ENCODE measurements at places on chromosomes 3 and 15.

GRCh38 chr15:40992241-40992741, 39.0 kb downstream of the CHAC1 start:
- H3K27ac ChIP-seq = no peak overlapping the region
- no peak overlapping the region for H3K4me3 ChIP-seq
- H3K36me3 ChIP-seq = peaks cover 39% of the 10 kb centered on the region
- no peaks in the 10 kb centered on the region for H3K27me3 ChIP-seq
- no peak for DNase-seq

DNA sequence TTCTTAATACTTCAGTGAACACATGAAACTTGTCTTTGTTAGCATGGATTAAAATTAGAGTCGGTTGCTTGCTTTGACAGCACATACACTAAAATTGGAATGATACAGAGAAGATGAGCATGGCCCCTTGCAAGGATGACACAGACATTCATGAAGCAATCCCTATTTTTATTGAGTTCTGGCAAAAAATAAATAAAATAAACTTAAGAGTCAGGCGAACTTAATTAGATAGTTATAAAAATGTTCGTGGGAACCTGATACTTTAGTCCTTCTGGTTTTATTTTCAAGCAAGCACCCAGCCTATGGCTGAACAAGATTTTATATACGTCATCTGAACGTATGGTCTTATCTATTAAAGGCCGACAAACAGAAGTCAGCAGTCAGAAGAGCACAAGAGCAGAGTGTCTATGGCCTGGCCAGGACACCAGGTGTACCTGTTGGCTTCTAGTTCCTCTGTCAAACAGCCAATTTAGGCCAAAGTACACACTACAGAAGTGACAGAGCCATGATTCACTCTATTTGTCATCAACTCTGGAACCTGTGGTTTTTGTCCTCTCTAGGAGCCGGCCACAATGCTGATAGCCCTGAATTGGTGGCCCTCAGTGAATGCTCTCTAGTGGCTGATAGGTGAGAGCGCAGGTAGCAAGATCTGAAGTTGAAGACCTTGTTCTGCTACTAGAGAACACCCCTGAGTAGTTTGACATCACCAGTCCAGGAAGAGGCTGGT, 64.3 kb downstream of the LEO1 start:
- no peak overlapping the region for H3K4me3 ChIP-seq
- peaks cover 31% of the 10 kb centered on the region for H3K36me3 ChIP-seq
- no peaks in the 10 kb centered on the region for H3K27me3 ChIP-seq
- H3K27ac ChIP-seq = peak overlapping the region; percentile 82
- DNase-seq = no peak

DNA sequence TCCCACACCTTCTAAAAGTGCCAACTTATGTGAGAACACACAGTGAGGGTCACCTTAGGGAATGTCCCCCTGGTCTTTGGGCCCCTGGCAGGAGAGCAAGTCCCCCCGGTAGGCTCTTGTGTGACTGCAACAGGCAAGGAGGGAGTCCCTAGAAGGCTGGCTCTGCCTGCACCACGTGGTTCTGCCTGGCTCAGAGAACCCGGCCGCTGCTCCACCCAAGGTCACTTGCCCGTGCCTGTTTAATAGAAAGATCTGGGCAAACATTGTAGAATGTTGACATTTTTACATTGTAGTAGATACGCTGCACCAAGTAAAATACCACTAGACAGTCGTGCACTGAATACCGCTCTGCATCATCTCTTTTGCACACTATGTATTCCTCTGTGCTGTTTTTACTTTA, 21.9 kb downstream of the GABRA5 start:
- no peak overlapping the region for H3K27ac ChIP-seq
- peaks cover 27% of the 10 kb centered on the region for H3K27me3 ChIP-seq
- DNase-seq = no peak
- no peak overlapping the region for H3K4me3 ChIP-seq
- H3K4me1 ChIP-seq = no peaks in the 10 kb centered on the region
- H3K36me3 ChIP-seq = peaks cover 3% of the 10 kb centered on the region

DNA sequence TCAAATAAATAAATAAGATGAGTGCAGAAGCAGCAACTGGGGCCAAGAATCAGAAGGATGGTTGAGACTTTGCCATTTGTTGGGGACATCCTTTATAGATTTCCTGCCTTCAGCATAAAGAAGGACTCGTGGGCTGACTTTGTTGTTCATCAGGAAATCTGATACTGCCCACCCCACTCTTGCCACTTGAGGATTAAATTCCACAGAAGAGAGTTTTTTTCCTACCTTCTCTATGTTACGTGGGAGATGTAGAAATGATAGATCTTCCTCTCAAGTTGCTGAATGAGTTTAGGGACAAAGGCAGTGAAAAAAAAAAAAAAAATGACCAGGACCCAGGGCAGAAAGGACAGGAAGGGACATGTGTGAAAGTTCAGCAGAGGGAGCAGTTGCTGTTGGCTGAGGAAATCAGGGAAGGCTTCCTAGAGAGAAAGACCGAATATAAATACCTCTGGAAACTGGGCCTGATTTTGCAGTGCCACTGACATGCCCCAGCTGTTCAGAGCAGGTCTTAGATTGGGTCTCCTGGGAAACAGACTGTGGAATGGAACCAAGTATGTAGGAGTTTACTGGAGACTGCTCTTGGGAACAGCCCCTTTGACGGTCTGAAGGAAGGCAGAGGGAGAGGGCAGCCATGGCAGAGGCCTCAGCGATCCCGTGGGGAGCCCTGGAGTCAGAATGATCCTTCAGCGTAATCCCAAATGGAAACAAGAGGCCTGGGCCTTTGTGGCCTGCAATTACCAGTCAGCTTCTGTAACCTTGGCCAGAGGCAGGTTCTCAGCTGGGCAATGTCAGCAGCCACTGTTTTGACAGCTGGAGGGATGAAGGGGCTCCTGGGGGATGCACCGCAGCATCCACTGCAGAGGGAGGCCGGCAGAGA, 50.9 kb downstream of the C3orf20 start:
- peaks cover 5% of the 10 kb centered on the region for H3K4me1 ChIP-seq
- peaks cover 3% of the 10 kb centered on the region for H3K27me3 ChIP-seq
- no peak for DNase-seq
- H3K27ac ChIP-seq = no peak overlapping the region
- no peaks in the 10 kb centered on the region for H3K36me3 ChIP-seq

- peak; percentile 42 for DNase-seq
- H3K36me3 ChIP-seq = no peaks in the 10 kb centered on the region
- no peak overlapping the region for H3K27ac ChIP-seq
- H3K4me1 ChIP-seq = no peaks in the 10 kb centered on the region
- H3K4me3 ChIP-seq = no peak overlapping the region
These were observed 2.5 kb upstream of the TBC1D21 start for GRCh38 chr15:73870700-73871408.

- peak overlapping the region; percentile 12 for H3K4me3 ChIP-seq
- no peaks in the 10 kb centered on the region for H3K27me3 ChIP-seq
- peaks cover 56% of the 10 kb centered on the region for H3K4me1 ChIP-seq
- peak overlapping the region; percentile 88 for H3K27ac ChIP-seq
- no peak for DNase-seq
- peaks cover 18% of the 10 kb centered on the region for H3K36me3 ChIP-seq
These were observed 87.8 kb downstream of the KLHL25 start for GRCh38 chr15:85706779-85707518.

GRCh38 chr3:195803289-195803908, 8.3 kb downstream of the MUC4 start:
- no peak for DNase-seq
- H3K4me1 ChIP-seq = peaks cover 14% of the 10 kb centered on the region
- H3K4me3 ChIP-seq = no peak overlapping the region
- no peaks in the 10 kb centered on the region for H3K36me3 ChIP-seq
- H3K27me3 ChIP-seq = peaks cover 34% of the 10 kb centered on the region

GRCh38 chr3:4986782-4987537, 7.7 kb downstream of the BHLHE40 start:
- DNase-seq = peak; percentile 90
- peak overlapping the region; percentile 69 for H3K4me3 ChIP-seq
- peaks cover 9% of the 10 kb centered on the region for H3K36me3 ChIP-seq
- H3K4me1 ChIP-seq = peaks cover 32% of the 10 kb centered on the region
- H3K27me3 ChIP-seq = peaks cover 19% of the 10 kb centered on the region

DNA sequence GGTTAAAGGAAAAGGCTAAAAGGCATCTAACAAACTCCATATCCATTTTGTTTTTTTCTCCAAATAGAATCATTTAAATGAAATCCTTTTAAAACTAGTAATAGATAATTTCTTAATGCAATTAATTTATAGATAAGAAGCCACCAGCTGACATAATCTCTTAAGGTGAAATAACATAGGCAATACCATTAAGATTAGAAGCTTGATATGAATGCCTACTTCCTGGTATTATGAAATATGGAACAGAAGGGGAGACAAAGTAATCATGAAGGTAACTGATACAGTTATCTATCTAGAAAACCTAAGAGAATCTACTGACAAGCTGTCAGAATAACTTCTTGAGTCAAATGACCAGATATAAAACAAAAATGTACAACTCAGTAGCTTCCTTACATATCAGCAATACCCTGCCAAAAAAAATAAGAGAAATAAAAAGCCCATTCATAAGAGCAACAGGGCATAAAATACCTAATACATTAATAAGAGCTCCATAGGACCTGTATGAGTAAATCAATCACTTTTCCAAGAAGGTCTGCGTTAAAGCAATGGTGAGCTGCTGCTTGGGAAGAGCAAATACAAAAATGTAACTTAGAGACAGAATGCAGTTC, 10.7 kb downstream of the EHD4 start:
- H3K4me3 ChIP-seq = no peak overlapping the region
- peaks cover 21% of the 10 kb centered on the region for H3K4me1 ChIP-seq
- H3K27me3 ChIP-seq = no peaks in the 10 kb centered on the region
- no peak for DNase-seq
- H3K27ac ChIP-seq = peak overlapping the region; percentile 86
- H3K36me3 ChIP-seq = peaks cover 13% of the 10 kb centered on the region

- DNase-seq = no peak
- no peaks in the 10 kb centered on the region for H3K36me3 ChIP-seq
- no peak overlapping the region for H3K4me3 ChIP-seq
- H3K4me1 ChIP-seq = peaks cover 19% of the 10 kb centered on the region
- H3K27ac ChIP-seq = no peak overlapping the region
These were observed 9.1 kb upstream of the HDAC11 start for GRCh38 chr3:13470894-13471574.

DNA sequence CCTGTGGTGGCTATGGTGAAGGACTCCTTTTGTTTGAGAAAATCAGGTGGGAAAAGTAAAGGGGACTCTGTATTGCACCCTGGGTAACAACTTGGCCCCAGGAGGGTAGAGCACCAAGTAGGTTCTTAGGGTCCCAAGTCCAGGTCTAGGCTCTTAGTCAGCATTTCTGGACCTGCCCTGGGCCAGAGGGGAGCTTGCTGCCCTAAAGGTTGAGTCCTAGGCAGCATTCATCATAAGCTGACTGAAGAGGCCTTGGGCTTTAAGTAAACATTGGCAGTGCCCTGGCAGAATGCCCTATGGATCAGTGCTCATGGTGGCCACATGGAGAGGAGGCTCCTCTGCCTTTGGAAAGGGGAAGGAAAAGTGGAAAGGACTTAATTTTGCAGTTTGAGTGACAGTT, 268.5 kb upstream of the CTNNB1 start:
- no peaks in the 10 kb centered on the region for H3K27me3 ChIP-seq
- no peak overlapping the region for H3K27ac ChIP-seq
- no peaks in the 10 kb centered on the region for H3K4me1 ChIP-seq
- no peak overlapping the region for H3K4me3 ChIP-seq

GRCh38 chr3:156016902-156017301, 103.5 kb upstream of the KCNAB1 start:
- no peaks in the 10 kb centered on the region for H3K4me1 ChIP-seq
- DNase-seq = no peak
- H3K27ac ChIP-seq = no peak overlapping the region
- no peaks in the 10 kb centered on the region for H3K36me3 ChIP-seq
- H3K4me3 ChIP-seq = no peak overlapping the region
- peaks cover 3% of the 10 kb centered on the region for H3K27me3 ChIP-seq

DNA sequence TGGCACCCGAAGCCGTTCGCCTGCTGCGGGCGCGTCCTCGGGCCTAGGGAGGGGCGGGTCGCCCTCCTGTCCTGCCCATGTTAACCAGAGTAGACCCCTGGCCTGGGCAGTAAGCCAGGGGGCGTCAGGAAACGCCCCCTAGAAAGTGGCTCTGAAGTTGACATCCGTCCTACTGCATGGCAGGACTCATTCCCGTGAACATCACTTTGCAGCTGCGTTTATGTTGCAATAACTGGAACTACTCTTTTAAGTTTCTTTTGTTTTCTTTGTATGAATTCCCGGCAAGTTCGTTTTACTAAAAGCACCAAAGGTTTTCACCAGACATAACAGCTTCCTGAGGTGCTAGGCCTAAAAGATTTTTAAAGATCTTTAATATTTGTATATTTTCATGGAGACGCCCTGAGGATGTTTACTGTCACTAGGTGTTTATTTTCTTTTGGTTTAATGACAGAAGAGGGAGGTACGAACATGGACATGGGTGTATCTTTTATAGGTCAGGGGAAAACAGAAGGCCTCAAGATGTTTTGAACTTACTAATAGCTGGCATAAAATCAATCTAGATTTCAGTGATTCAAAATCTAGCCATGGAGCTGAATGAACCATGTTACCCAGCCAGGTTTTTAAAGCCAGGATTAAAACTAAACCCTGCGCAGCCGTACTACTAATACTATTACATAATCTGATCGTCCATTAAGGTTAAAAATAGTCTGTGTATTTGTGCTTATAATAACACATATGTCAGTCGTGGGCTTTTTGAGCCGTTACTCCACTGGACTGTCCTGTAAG, 1.0 kb downstream of the C15orf61 start:
- H3K4me3 ChIP-seq = peak overlapping the region; percentile 93
- H3K4me1 ChIP-seq = peaks cover 15% of the 10 kb centered on the region

GRCh38 chr15:39845582-39845981, 62.9 kb upstream of the FSIP1 start:
- DNase-seq = no peak
- H3K27ac ChIP-seq = no peak overlapping the region
- no peaks in the 10 kb centered on the region for H3K36me3 ChIP-seq
- peaks cover 7% of the 10 kb centered on the region for H3K27me3 ChIP-seq
- H3K4me1 ChIP-seq = peaks cover 9% of the 10 kb centered on the region

All from type B pancreatic cell (in vitro differentiated cells).